NCI-H1417 (cell line): ENCODE measurements at places on chromosomes 13 and 19.

- no peak for DNase-seq
Measured at GRCh38 chr13:46605825-46606554, 53.0 kb downstream of the LRCH1 start.

GRCh38 chr19:10899151-10899653 is 27.8 kb downstream of the CARM1 start:
- DNase-seq: peak; percentile 71

GRCh38 chr19:5205381-5205780 is 135.2 kb downstream of the PTPRS start:
- no peak for DNase-seq

- DNase-seq: peak; percentile 8
Measured at GRCh38 chr13:30572859-30573275, 44.9 kb upstream of the USPL1 start.

DNA sequence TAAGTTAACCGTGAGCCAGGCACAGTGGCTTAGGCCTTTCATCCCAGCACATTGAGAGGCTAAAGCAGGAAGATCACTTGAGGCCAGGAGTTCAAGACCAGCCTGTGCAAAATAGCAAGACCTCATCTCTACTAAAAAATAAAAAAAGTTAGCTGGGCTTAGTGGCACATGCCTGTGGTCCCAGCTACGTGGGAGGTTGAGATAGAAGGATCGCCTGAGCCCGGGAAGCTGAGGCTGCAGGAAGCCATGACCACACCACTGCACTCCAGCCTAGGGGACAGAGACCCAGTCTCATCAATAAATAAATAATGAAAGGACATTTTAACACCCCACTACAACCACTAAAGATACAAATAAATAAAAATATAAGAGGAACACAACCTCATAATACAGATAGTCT is 21.6 kb downstream of the LSM14A start:
- DNase-seq: no peak

DNA sequence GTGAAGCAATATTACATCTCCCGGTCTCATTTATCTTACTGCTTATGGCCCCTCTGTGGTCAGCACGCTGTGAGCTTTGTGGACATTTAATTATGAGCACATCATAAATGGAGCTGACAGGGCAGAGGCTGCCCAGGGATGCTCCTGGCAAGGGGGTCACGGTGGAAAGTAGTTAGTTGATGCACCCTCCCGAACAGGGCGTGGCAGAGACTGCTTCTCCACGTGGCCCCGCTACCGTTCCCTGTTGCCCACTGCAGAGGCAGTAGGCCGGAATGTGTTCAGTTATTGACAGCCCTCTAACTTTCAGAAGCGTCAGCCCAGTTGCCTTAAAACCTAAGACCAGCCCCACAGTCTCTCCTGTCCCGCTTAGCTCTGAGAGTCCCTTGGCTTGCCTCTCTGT is 180.3 kb upstream of the ZNF507 start:
- no peak for DNase-seq

DNA sequence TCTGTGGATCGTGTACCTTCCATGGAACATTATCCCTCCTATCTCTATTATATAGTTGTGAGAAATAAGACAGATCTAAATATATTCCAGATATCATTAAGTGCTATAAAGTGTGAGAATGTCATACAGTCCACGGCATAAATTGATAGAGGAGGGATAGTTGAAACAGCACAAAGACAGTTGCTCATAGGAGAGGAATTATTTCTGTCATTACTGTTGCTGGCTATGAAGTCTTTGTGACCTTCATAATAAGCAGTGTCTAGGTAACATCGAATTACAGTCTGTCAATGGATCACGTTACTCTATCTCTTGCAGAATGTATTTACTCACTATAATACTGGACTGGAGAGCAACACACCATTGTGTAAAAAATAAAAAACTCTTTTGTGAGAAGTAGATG is 671.5 kb upstream of the PCDH20 start:
- no peak for DNase-seq

DNA sequence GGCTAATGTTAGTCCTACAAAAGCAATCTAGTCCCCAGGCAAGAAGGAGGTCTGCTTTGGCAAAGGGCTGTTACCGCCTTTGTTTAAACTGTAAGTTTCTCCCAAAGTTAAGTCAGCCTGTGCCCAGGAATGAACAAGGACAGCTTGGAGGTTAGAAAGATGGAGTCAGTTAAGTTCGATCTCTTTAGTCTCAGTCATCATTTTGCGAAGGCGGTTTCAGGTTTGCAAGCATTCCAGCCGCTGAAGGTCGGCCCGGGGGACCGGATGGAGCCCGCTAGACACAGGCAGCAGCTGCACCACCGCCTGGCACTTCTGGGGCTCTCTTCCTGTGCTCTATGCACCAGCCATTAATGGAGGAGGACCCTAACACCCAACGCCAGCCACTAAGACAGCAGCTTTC is 91.3 kb downstream of the STK24 start:
- DNase-seq: no peak

- DNase-seq: no peak
Measured at GRCh38 chr13:112867301-112867711, 101.7 kb upstream of the MCF2L start.

DNA sequence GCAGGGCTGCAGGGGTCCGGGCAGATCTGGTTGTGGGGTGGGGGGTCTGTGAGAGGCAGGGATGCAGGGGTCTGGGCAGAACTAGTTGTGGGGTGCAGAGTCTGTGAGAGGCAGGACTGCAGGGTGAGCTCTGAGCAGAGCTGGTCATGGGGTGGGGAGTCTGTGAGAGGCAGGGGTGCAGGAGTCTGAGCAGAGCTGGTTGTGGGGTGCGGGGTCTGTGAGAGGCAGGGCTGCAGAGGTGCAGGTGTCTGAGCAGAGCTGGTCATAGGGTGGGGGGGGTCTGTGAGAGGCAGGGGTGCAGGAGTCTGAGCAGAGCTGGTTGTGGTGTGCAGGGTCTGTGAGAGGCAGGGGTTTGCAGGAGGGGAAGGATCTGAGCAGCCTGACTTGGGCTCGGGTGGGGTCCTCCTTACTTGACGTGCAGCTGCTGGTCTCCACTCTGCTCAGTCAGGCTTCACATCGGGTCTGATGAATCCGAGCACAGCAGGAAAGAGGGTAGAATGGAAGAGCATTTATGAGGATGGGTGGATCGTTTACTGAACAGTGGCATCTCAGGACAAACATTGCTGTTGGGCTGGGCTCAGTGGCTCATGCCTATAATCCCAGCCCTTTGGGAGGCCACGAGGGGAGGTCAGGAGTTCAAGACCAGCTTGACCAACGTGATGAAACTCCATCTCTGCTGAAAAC is 31.2 kb downstream of the IGFL2 start:
- DNase-seq: no peak

DNA sequence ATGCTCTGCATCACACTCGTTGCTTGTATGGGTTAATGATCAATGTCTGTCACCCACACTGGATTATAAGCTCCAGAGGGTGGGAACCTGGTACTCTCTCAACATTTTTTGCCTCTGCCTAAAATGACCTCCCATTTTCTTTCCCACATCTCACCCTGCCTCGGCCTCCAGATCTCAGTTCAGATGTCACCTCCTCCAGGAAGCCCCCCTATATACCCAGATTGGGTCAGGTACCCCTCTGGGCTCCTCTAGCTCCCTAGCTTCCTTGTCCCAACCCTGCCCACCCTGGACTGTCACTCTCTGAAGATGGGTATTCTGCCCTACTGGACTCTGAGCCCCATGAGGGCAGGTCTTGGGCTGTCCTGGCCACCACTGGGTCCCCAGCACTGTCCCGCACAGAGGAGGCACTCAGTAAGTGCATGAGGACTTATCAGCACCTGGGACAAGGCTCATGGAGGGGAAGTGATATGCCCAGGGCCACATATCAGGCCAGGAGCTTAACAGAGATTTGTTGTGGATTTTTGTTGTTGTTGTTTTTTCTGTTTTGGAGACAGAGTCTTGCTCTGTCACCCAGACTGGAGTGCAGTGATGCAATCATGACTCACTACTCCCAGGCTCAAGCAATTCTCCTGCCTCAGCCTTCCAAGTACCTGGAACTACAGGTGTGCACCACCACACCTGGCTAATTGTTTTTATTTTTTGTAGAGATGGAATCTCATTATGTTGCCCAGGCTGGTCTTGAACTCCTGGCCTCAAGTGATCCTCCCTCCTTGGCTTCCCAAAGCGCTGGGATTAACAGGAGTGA is 23.8 kb downstream of the PRKD2 start:
- DNase-seq: no peak

DNA sequence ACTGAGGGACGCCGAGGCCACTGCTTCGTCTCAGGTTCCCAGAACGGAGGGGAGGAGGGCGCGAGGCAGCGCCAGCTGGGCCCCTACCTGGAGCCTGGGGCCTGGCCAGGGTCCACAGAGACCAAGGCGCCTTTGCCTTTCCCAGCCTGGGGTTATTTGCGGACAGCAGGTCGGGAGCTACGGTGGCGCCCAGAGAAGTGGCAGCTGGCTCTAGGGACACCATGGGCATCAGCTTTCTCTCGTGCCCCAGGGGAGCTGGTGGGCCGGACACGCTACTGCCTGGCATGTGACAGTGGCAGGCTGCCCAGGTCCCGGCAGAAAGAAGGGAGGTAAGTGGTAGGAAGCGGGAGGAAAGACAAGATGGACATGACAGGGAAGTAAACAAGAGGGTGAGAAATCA is 19.0 kb downstream of the AKT2 start:
- peak; percentile 72 for DNase-seq

DNA sequence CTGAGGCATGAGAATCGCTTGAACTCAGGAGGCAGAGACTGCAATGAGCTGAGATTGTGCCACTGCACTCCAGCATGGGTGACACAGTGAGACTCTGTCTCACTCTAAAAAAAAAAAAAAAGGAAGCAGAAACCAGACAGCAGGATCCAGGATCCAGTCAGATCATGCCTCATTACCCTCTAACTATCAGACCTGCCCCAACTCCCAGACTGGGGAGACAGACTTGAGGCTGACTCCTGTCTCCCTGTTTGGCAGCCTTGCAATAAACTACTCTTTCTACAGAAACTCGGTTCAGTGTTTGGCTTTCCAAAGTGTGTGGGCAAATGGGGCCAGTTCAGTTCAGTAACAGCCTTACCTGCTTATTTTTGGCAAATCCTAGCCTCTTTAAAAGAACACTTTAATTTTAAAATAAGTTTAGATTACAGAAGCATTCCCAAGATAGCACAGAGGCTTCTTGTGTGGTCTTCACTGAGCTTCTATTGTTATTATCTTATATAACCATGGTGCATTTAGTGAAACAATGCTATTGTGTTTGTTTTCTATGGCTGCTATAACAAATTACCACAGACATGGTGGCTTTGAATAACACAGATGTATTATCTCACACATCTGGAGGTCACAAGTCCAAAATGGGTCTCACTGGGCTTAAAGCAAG is 18.5 kb downstream of the RASL11A start:
- no peak for DNase-seq

GRCh38 chr19:32876919-32877285 is 7.3 kb upstream of the SLC7A9 start:
- DNase-seq: no peak

DNA sequence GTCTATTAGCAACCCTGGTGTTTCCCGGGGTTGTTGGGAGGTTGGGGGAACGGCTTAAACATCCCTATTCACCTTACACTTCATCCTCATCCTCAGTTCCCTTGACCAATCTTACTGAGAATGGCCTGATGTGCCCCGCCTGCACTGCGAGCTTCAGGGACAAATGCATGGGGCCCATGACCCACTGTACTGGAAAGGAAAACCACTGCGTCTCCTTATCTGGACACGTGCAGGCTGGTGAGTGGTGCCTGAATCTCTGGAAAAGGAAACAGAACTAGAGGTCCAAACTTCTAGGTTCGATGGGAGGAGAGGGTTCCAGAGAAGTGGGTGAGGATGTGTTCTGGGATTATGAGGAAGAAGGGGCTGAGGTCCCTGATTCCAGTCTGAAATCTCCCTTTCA is 5.9 kb downstream of the PINLYP start:
- no peak for DNase-seq

DNA sequence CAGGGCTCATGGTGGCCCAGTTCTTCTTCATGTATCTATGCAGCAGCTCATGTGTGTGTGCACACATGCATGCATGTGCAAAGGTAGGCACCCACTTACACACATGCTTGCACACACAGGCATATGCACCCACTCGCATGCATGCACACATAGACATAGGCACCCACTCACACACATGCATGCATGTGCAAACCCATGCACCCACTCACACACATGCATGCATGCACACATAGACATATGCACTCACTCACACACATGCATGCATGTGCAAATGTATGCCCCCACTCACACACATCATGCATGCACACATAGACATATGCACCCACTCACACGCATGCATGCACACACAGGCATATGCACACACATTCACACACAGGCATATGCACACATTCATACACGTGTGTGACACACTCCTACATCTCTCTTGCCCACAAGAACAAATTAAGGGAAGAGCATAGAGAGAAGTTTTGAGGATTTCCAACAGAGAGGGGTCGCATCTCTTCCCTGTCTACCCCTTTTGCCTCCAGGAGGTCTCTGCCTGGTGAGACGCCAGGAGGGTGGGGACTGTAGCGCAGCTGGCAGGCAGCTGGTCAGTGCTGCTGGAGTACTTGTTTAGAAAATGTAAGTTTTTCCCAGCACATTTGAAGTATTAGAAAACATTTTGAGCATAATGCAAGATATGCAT is 63.9 kb upstream of the ARHGEF7 start:
- DNase-seq: no peak

DNA sequence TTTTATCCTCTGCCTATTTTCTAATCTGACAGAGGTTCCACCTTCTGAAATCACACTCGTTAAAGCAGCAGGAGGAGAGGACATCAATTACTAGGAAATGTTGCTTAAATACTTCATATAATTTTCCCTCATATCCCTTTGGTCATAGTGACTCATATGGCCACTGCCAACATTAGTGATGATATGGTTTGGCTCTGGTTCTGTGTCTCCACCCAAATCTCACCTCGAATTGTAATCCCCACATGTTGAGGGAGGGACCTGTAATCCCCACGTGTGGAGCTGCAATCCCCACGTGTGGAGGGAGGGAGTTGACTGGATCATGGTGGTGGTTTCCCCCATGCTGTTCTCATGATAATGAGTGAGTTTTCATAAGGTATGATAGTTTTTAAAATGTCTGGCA is 618.4 kb upstream of the SLITRK5 start:
- no peak for DNase-seq

GRCh38 chr13:106213028-106213757 is 322.3 kb downstream of the EFNB2 start:
- DNase-seq: no peak

DNA sequence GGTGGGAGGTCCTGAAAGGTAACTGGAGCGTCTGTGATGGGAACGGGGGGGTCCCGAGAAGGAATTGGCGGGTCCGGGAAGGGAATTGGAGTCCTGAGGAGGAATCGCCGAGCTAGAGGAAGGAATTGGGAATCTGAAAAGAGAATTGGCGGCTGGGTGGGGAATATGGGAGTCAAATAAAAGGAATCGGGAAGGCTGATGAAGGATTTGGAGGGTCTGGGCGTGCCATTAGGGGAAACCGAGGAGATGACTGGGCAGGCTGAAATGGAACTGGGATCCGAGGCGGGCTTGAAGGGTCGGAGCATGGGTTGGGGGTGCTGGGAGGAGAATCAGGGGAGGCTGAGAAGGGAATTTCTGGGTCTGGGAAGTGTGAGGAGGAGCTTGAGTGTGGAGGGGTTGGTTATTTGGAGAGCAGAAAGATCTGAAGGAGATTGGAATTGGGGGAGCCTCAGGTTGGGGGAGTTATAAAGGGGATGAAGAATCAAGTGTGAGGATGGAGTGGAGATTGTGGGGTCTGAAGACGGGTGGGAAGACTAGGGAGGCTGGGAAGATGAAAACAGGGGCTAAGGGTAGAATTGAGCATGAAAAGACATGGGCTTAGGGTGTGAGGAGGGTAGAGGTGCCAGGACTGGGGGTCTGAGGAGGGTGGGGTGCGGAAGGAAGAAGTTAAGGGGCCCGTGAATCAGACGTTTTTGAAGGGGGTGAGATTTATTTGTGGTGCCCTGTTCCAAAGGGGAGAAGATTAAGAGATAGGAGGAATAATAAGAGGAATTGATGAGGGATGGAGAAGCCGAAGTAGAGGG is 718 bp downstream of the ACTN4 start:
- peak; percentile 42 for DNase-seq
